IPS DF 19.7 (cell line): ENCODE measurements at places on chromosomes 1 and 21.

- no peak for DNase-seq
Observed at GRCh38 chr1:31627301-31627929, 9.9 kb downstream of the HCRTR1 start.

DNA sequence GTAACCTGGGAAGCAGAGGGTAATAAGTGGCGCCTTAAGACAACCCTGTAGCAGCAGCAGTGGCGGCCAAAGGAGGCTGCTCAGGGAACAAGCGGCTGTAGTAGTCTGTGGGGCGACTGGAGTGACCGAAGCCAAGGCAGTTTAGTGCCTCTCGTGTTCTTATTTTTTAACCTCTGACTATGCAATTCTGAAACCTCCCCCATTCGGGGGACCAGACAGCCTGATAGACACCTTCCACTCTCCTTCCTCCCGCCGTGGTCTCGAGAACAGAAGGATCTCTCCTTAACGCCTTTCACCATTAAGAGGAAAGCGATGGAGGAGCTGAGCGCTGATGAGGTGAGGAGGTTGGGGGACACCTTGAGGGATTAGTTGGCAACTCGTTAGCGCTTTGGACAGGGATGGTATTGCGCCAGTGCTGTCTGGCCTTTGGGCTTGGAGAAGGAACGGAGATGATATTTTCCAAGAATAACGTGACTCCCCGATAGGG is 644 bp downstream of the UBE4B start:
- no peak for DNase-seq

GRCh38 chr1:30054126-30054525 is 669.3 kb downstream of the MATN1 start:
- DNase-seq, result no peak

GRCh38 chr21:38817371-38818324 is 11.9 kb downstream of the ETS2 start:
- no peak for DNase-seq

DNA sequence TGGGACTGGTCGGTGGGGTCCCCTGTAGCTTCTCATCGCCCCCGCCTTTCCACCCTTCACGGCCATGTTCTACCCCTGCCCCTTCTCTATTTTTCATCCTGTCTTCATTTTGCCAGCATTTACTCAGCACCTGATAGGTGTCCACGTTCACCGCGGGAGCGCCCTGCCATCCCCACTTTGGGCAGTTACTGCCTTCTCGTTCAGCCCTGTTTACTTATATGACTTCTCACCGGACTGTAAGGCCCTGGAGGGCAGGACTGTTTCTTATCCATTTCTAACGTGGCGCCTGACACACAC is 380 bp downstream of the MFN2 start:
- no peak for DNase-seq

DNA sequence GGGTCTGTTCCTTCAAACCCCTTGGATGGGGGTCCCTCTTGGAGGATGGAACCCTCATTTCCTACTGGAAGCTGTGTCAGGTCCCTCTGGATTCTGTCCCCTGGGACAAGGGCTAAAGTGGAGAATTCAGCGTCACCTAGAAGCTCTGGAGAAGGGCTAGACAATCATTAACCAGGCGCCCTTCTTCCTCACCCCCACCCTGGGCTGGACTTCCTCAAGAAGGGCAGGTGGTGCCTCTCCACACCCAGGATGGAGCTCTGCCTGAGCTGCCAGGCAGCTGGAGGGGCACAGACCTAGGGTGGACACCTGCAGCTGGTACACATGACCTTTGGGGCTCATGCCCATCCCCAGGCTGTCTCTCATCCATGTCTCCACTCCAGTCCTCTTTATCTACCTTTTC is 3.6 kb downstream of the CELF3 start:
- DNase-seq, result no peak

GRCh38 chr1:61452176-61453035 is 272.5 kb downstream of the TM2D1 start:
- DNase-seq, result no peak

- DNase-seq, result no peak
Observed at GRCh38 chr1:153251988-153252387, 7.5 kb upstream of the LORICRIN start.

GRCh38 chr1:156498432-156499193 is 2.0 kb downstream of the MEF2D start:
- DNase-seq, result no peak

- no peak for DNase-seq
Observed at GRCh38 chr1:48205522-48205921, 17.0 kb upstream of the SLC5A9 start.

- no peak for DNase-seq
Observed at GRCh38 chr1:246828818-246829217, 102.9 kb downstream of the AHCTF1 start.

DNA sequence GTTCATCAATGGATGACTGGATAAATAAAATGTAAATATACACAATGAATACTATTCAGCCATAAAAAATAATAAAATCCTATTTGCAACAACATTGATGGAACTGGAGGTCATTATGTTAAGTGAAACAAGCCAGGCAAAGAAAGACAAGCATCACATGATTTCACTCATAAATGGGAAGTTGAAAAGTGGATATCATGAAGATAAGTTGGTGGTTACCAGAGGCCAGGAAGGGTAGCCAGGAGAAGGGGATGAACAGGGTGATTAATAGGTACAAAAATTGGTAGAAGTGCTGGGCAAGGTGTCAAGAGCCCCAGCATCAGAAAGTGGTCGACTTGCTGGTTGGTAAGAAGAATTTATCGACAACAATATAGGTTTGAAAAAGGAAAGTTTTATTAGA is 1.3 kb upstream of the PARK7 start:
- no peak for DNase-seq

DNA sequence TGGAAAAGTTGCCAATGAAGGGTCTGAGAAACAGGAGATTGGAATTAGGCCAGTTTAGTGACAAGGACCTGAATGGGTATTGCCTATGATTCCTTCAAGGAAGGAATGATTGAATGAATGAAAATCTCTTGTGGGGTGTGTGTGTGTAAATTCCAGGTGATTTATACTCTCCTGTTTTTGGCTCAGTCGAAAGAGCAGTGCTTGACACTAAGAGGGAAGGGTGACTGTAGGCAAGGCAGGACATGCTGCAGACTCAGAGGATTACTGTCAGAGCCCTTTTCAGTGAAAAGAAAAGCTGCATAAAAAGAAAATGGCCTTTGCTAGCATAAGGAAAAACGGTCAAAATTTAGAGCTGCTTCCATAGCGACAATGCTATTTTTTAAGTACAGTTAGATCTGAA is 30.1 kb downstream of the C1orf21 start:
- no peak for DNase-seq

- no peak for DNase-seq
Observed at GRCh38 chr1:189496768-189497167, 980.9 kb downstream of the BRINP3 start.

DNA sequence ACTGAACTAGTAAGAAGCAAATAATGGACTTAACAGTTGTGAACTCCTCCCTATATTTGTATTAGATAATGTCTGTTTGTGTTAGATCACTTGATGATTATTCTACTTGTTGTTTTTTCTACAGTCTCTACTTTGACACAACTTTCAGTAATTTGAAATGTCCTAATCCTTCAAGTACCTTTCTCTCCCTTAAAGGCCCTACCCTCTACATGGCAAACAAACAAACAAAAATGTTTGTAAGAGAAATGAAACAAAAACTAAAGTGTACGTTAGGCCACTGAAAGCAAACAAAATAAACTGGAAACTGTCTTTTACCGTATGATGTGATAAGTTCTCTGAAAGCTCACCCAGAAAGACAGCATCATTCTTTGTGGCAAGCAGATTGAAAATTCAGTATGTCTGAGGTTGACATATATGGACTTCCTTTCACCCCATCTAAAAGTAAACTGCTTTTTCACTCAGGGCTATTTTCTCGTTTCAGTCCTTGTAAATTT is 255.9 kb upstream of the SNX7 start:
- DNase-seq, result no peak

GRCh38 chr21:37899146-37899545 is 17.1 kb downstream of the KCNJ6 start:
- no peak for DNase-seq

GRCh38 chr21:36860736-36861594 is 105.5 kb downstream of the HLCS start:
- DNase-seq, result no peak

- no peak for DNase-seq
Observed at GRCh38 chr1:15714406-15715136, 21.5 kb upstream of the SLC25A34 start.

GRCh38 chr1:51541313-51542050 is 22.4 kb upstream of the EPS15 start:
- DNase-seq, result no peak

DNA sequence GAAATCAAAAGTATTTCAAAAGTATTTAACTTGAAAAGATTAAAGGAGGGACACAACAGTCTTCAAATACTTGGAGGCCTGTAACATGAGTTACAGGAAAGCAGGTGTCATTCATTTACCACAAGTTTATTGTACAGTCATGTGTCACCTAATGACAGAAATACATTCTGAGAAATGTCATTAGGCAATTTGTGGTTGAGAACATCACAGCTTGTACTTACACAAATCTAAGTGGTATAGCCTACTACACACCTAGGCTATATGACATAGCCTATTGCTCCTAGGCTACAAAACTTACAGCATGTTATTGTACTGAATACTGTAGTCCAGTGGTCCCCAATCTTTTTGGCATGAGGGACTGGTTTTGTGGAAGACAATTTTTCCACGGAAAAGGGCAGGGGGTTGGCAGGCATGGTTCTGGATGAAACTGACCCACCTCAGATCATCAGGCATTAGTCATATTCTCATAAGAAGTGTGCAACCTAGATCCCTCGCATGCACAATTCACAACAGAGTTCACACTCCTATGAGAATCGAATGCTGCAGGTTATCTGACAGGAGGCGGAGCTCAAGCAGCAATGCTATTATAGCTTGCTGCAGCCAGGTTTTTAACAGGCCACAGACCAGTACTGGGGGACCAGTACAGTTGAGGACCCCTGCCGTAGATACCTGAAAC is 25.0 kb upstream of the PHTF1 start:
- no peak for DNase-seq
